Mesothelial cell of epicardium (in vitro differentiated cells): ENCODE measurements at places on chromosomes 3 and 15. TPM values are rescaled to one million over a fixed set of nuclear protein-coding genes. Genes with fewer than 3 reads are reported as not detected.

Gene FBXL2
- 23.5 to 25.6 TPM (median 23.6 TPM) in 3 replicates for total RNA-seq

- no peak for DNase-seq
These were observed 17.6 kb upstream of the BOC start for GRCh38 chr3:113193719-113194118.

GRCh38 chr15:36090286-36090946 lies 489.0 kb upstream of the CDIN1 start:
- DNase-seq, result no peak

DNA sequence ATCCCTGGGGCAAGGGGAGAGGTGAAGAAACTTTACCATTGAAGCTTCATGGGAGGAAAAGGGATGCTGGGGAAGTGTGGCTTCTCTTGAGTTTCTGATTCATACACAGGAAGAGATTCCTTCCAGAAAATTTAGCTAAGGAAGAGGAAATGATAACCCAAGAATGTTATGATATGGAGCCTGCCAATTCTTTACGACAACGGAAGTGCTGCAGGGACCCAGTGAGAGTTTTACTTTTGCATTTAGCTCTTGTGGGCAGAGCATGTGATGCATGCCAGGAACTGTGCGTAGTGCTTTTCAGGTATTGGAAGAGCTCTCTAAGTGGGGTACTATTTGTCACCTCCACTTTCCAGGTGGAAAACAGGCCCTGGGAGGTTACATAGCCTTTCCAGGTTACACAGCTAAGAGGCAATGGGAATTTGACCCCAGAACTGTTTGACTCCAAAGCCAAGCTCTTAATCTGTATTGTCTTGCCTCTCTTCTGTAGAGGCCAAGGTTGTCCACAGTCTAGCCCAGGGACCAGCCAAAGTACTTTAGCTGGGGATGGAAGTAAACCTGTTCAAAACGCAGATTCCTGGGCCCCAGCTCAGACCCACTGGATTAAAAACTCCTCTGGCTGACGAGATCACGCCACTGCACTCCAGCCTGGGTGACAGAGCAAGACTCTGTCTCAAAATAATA lies 23.0 kb downstream of the CMTM7 start:
- DNase-seq, result no peak

DNA sequence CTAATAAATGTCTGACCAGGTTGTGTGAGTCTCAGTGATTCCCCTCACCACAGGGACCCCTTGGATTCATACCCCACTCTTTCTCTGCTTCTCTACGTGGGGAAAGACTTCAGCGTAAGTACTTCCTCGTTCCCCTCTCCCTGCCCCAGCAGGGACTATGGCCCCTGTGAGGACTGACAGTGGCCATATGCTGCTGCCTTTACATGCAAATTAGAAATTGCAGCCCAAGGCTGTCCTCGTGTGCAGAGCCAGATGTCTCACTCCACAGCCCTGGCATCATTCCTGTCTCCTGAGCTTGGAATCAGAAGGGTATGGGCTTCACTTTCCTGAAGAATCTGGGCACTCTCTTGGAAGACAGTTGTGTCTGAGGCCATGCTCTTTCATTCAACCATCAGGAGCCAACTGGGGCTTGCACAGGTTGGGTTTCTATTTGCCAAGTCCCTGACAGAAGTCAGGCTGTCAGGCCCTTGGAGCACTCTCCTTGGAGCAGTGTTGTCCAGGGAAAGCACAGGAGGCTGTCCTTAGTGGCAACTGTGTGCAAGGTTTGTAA lies 30.5 kb upstream of the IQCF2 start:
- DNase-seq, result no peak

DNA sequence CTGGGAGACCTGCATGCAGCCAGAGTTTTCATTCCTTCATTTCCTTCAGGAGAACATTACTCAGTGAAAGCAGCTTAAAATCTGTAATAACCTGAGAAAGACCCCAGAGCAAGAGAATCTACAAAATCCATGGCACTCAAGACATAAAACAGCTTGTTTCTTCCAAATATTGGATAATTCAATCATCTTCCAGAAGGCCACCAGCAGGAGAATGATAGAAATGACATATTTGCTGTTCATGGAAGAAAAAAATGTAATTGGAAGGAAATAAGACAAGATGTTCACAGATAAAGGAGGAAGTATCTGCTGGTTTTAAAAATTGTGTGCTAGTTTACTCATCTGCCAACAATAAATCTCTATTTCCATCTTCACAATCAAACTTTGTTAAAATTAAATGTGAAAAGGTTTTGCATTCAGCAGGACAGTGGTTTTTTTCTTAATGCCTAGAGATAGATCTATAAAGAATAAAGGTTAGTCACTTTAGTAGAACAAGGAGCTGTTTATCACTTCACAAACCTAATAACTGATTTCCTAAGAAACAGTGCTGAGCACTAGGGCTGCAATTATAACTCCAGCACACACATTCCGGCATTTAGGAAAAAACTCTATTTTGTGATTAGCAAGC lies 530.8 kb downstream of the NSUN3 start:
- no peak for DNase-seq

Gene KCNMB3
- total RNA-seq, result 4.1 to 5.2 TPM (median 4.9 TPM) in 3 replicates

- DNase-seq, result no peak
These were observed 60.5 kb downstream of the GAP43 start for GRCh38 chr3:115683773-115684172.

- DNase-seq, result no peak
These were observed 6.2 kb upstream of the ATP13A4 start for GRCh38 chr3:193560870-193561269.

DNA sequence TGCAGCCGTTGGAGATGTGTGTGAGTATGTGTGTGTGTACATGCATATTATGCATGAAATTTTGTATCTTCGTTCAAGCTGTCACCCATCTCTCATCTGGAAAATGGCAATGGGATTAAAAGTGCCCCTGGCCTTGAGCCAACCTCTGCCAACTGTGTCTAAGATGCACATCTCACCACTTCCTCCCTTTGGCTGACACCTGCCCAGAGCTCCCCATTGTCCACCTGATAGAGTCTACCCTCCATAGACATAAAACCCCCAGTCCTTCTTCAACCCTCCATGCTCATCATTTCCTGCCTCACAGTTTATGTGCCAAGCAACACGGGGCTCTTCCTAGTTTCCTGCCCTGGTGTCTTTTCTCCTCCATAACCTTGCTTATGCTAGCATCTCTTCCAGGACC lies 187.5 kb upstream of the HES1 start:
- DNase-seq, result no peak

DNA sequence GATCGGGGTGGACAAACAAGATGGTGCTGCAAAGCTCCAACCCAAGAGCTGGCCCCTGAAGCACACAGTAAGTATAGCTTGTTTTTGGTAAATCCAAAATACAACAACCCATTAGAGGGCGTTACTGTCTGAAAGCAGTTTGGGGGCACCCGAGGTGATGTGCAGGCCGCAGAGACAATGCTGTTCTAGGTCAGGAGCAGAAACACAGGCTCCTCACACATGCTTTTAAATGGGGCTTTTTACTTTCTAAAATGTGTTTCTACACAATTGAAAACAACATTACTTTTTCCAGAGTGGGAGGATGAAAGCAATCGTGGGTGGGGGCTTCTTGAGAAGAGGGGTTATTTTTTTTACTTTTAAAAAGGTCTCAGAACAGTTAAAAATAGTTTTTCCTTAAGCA lies 1029.3 kb upstream of the CFAP20DC start:
- no peak for DNase-seq

Gene ROPN1
- not detected in 3 replicates for total RNA-seq

GRCh38 chr3:24287755-24288450 lies 206.7 kb downstream of the THRB start:
- DNase-seq, result no peak
